ENCODE measurements at places on chromosomes 5 and 9.

DNA sequence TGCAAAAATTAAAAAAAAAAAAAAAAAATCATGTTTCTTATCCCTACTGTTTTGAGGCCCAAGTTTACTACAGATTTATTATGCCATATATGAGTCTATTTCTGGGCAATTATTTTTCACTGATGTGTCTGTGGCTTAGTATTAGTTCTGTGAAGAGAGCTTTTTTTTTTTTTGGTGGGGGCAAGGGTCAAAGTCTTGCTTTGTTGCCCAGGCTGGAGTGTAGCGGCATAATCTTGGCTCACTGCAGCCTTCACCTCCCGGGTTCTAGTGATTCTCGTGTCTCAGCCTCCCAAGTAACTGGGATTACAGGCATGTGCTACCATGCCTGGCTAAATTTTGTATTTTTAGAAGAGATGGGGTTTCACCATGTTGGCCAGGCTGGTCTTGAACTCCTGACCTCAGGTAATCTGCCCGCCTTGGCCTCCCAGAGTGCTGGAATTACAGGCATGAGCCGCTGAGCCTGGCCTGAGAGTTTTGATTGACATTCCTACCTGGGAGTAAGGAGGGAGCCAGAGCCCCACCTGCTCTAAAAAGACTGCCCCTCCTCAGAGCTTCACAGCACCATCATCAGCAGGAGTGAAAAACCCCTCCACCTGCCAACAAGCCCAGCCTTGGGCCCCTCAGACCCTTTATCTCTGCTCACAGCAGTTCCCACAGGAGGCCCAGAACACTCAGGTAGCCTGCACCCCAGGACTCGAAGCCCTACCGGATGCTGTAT lies 36.1 kb upstream of the JADE2 start:
- DNase-seq = no peak

GRCh38 chr9:86406366-86406765 lies 52.2 kb upstream of the TUT7 start:
- no peak for DNase-seq

DNA sequence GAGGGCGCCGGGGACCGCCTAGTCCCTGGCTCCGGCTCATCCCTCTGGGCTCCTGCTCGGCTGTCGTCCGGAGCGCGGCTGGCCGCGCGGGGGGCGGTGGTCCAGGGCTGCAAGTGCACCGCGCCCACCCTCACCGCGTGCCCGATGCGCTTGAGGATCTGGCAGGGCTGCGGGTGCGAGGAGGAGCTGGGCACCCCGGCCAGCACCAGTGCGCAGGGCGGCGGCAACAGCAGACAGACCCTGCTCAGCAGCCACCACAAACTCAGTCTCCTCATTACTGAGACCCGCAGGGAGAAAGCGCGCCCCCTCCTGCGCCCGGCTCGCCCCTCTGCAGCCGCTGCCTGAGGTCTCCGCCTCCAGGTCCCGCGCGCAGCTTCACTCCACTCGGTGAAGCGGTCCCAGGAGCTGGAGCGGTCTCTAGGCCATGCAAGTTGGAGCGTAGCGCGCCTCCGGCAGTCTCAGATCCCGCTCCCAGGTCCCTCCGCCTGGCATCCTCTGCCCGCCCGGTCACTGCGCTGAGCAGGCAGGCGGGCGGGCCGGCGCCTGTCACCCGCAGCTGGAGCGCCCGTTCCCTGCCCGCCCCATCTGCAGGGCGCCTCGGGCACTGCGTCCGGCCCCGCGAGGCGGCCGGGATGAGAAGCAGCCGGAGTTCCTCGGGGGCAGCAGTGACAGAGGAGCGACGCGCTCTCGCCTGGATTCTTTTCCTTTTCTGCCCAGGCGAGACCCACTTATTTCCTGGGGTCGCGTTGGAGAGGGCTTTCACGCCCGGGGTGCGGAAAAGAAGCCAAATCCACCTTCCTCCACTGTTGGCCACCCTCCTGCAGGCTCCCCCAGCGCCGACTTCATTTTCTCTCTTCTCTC lies 512 bp downstream of the GRIN3A start:
- peak; percentile 51 for DNase-seq

DNA sequence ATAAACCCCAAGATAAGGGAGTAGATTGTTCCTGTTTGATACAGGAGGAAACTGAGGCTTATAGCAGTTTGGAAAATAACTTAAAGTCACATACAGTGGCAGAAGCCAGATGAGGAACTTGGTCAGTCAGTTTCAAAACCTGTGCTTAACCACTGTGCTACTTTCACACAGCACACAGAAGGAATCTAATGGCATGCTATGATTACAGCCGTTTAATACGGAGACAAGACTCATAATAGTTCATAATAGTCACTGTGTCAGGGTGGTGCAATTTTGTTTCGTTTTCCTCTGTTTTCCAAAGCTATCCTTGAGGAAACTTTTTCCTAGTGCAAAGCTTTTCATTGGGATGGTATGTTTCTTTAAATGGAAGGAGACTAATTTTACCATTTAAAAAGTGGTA lies 112.3 kb downstream of the GCNT1 start:
- no peak for DNase-seq

DNA sequence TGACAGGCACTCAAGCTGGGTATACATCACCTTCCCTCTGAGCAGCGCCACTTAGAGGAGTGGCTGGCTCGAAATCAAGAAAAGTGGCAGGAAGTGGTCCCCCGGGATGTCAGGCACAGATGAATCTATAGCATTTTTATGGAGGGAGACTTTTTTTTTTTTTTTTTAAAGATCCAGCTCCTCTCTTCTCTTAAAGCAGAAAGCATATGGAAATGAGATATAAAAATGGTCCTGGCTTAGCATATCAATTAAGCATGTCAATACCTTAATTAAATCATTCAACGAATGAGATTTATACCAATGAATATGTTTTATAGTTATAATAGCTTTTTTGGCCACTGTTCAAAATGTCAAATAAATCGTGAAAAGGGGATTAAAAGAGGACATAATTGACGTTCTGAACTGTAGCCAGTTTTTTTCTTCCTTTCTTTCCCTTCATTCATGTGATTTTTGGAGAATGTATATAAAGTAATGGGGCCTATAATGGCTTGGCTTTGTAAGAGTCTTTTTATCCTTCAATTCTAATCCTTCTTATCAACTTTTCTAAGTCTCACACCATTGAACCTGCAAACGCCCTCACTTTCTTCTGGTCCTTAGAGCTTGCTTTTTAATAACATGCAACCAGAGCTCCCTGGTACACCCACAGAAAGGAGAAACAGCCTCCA lies 319.2 kb upstream of the PANK3 start:
- no peak for DNase-seq

- DNase-seq = no peak
These were observed 303.0 kb upstream of the CDH9 start for GRCh38 chr5:27341342-27341741.

DNA sequence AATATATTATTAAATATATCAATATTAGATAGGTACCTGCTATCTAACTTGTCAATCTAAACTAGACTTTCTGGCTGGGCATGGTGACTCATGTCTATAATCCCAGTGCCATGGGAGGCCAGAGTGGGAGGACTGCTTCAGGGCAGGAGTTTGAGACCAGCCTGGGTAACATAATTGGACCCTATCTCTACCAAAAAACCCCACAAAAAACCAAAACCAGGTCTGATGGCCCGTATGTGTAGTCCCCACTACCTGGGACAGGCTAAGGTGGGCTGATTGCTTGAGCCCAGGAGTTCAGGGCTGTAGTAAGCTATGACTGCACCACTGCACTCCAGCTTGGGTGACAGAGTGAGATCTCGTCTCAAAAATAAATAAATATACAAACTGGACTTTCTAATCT lies 55.0 kb downstream of the PJA2 start:
- no peak for DNase-seq

DNA sequence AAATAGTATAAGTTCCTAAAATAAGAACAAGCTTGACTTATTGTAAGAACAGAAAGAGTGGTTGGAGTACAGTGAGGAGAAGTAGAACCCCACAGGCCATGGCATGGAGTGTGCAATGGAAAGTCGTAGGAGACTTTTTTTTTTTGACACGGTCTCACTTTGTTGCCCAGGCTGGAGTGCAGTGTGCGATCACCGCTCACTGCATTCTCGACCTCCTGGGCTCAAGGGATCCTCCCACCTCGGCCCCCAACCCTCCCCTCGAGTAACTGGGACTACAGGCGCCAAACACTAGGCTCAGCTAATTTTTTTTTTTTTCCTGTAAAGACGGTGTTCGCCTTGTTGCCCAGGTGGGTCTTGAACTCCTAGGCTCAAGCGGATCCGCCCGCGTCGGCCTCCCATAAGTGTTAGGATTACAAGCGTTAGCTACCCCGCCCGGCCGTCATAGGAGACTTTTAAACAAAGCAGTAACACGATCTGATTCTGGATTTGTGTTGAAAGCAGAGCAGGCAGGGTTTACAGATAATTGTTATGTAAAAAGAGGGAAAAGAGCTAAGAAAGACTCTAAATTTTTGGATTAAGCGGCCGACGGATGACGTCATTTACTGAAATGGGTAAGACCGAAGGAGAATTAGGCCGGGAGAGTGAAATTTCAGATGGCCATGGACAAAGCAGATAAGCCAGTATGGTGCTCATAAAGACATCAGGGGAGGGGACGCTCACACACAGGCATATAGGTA lies 752 bp downstream of the TSTD2 start:
- DNase-seq = peak; percentile 67

- DNase-seq = peak; percentile 84
These were observed 2031.7 kb downstream of the EFNA5 start for GRCh38 chr5:105639068-105639467.

- no peak for DNase-seq
These were observed 601 bp downstream of the FBXO38 start for GRCh38 chr5:148384380-148384737.

GRCh38 chr9:132341177-132341840 lies 13.5 kb downstream of the SETX start:
- DNase-seq = no peak

DNA sequence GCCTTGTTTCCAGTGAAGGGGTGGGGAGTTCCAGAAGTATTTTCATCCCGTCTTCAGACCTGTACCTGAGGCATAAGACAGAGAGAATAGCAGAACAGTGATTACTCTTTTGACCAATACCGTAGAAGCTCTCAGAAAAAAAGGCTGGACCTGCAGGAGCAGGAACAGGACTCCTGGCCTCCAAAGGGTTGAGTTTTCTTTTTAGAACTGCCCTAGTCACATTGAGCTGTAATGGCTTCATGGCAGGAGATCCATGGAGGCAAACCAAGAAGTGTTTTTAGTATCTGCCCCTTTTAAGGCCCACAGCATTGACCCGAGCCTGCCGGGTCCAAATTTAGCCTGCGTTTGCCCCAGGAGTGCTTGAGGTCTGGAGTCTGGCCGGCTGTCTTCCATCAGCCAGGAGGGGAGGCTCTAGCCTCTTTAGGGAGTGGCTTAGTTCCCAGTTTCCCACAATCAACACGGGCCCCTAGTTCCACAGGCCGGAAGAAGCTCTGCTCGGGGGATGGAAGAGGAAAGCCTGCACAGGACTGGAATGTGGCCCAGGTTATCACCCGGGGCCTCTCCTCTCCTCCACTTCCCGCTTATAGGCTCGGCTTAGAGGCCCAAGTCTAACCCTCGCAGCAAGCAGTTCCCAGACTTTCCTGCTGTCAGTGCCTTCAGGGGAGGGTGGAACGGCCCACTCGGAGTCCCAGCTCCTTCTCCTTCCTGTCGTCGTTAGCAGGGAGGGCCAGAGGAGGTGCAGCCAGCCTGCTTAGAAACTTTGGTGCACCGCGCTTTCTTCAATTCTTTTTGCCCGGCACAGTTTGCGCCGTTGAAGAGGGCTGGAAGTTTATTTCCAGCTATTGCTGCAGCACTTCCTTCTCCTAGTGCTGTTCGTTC lies 80.7 kb downstream of the C9orf152 start:
- DNase-seq = peak; percentile 70

GRCh38 chr5:175484829-175485228 lies 6.5 kb downstream of the SFXN1 start:
- no peak for DNase-seq

DNA sequence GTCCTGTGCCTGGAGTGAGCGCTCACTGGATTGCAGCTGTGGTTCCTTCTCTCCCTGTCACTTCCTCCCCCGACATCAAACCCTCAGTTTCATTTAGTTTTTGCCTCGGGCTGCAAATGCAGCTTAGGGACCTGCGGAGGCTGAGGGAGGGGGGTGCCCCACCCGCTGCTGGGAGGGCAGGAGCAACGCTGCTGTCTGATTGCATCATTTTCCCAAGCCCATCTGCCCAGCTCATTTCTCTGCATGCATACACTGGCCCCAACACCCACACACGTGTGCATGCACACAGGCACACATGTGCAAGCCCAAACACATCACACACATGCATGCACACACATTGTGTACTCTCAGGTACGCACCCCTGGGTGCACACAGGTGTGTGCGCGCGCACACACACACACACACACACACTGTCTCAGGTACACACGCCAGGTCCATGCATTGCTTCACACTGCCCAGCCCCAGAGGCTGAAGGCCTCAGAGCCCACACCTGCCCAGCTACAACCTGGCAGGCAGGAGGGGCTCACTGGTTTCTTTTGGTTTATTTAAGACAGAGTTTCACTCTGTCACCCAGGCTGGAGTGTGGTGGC lies 3.4 kb downstream of the ASS1 start:
- no peak for DNase-seq

DNA sequence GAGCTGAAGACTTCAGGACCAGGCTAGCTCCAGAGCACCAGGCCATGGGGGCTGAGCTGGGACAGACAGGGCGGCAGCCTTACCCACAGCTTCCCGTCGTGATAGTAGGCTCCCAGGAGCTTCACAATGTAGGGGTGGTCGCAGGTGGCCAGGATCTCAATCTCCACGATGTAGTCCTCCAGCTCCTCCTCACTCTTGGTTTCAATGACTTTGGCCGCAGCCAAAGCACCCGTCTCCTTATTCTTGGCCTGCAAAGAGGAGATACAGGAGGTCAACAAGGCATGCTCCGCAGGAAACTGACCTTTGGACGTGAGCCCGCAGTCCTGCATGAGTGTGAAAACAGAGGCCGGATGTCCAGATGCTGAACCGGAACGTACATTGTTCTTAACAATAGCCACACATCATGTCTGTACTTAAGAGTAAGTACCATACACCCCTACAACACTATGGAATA lies 31.5 kb downstream of the STK10 start:
- DNase-seq = no peak

GRCh38 chr5:93209476-93209875 lies 371.5 kb downstream of the NR2F1-AS1 start:
- DNase-seq = no peak

- no peak for DNase-seq
These were observed 48.2 kb upstream of the JAK2 start for GRCh38 chr9:4936823-4937222.

GRCh38 chr5:56088967-56089829 lies 94.4 kb upstream of the IL6ST start:
- DNase-seq = no peak

DNA sequence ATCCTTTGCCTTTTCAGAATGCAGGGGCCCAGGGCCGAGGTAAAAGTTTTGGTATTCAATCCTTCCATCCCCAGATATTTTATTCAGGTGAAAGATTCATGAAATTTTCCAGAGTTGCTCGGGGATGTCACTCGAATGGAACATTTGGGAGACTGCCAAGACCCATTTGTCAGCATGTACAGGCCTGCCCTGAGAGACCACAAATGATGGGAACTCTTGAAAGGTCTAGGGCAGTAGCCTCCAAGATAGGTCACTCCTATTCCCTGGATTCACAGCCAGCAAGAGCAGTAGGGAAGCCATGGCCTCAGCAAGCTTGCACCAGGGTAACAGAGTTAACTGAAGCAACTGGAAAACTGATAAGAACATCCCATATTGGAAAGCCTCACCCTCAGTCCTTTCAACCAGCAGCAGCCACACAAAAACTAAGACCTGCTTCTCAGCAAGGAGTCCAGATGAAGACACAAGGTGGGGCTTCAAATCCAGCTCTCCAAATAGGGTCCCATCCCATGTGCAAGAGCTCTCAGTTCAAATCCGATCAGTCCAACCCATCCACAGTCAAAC lies 12.5 kb downstream of the CARD6 start:
- no peak for DNase-seq
